ENCODE measurements at places on chromosomes 12 and 14.

- H3K36me3 ChIP-seq = no peaks in the 10 kb centered on the region
- H3K4me3 ChIP-seq = no peak overlapping the region
- peaks cover 69% of the 10 kb centered on the region for H3K27me3 ChIP-seq
These were observed 1.6 kb upstream of the PRPH start for GRCh38 chr12:49293056-49293956.

GRCh38 chr12:93116632-93117031 lies 187.5 kb upstream of the EEA1 start:
- H3K36me3 ChIP-seq = no peaks in the 10 kb centered on the region
- peaks cover 25% of the 10 kb centered on the region for H3K27me3 ChIP-seq
- H3K4me3 ChIP-seq = no peak overlapping the region
- no peak for DNase-seq
- H3K4me1 ChIP-seq = no peaks in the 10 kb centered on the region

- no peak overlapping the region for H3K27ac ChIP-seq
- no peaks in the 10 kb centered on the region for H3K36me3 ChIP-seq
- no peak for DNase-seq
- H3K4me1 ChIP-seq = peaks cover 6% of the 10 kb centered on the region
- H3K27me3 ChIP-seq = peaks cover 44% of the 10 kb centered on the region
These were observed 7.7 kb downstream of the KCNH3 start for GRCh38 chr12:49546481-49546880.

- H3K36me3 ChIP-seq = peaks cover 5% of the 10 kb centered on the region
- DNase-seq = no peak
- H3K27ac ChIP-seq = peak overlapping the region; percentile 85
- H3K4me1 ChIP-seq = peaks cover 5% of the 10 kb centered on the region
- H3K4me3 ChIP-seq = no peak overlapping the region
These were observed 36.8 kb downstream of the GALNT9 start for GRCh38 chr12:132292328-132293319.

DNA sequence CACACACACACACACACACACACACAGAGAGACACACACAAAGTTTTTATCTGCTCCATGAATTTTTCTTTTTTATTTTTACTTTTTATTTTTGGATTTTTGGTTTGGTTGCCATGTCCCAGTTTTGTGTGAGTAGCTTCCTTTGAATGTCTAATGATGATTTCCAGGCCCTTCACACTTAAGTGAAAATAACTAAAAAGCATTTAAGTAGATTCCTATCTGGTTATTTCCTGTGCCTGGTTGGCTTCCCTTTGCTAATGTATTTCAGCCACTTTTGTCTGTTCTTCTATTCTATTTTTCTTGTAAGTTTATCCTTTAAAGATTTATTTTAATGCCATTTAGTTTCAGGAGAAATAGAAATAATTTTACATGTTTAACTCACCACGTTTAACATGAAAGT lies 755.4 kb downstream of the SLC6A15 start:
- H3K4me3 ChIP-seq = no peak overlapping the region
- H3K4me1 ChIP-seq = no peaks in the 10 kb centered on the region
- DNase-seq = no peak
- H3K36me3 ChIP-seq = no peaks in the 10 kb centered on the region

GRCh38 chr14:97924922-97925613 lies 1127.9 kb downstream of the VRK1 start:
- peak overlapping the region; percentile 7 for H3K27ac ChIP-seq
- H3K36me3 ChIP-seq = no peaks in the 10 kb centered on the region

GRCh38 chr14:30998100-30998706 lies 27.2 kb upstream of the AP4S1 start:
- no peak overlapping the region for H3K4me3 ChIP-seq
- peaks cover 37% of the 10 kb centered on the region for H3K4me1 ChIP-seq
- H3K27me3 ChIP-seq = no peaks in the 10 kb centered on the region
- H3K36me3 ChIP-seq = peaks cover 5% of the 10 kb centered on the region
- DNase-seq = no peak
- no peak overlapping the region for H3K27ac ChIP-seq

DNA sequence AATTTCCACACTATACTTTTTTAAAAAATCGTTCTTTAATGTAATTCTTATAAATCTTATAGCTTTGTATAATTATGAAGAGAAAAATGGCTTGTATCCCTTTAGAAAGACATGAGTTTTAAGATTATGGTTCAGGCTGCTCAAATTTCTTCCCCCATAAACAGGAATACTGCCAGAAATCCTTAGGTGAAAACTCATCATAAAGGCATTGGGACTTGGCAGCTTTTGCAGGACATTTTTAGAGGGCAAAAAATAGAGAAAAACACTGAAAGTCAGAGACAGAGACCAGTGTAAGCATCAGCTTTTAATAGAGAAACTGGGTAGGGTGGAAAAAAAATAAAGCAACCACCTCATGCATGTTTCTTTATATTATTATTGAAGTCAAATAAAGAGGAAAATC lies 29.1 kb downstream of the LRRK2 start:
- peaks cover 3% of the 10 kb centered on the region for H3K36me3 ChIP-seq
- H3K27ac ChIP-seq = no peak overlapping the region
- no peak overlapping the region for H3K4me3 ChIP-seq
- DNase-seq = no peak

DNA sequence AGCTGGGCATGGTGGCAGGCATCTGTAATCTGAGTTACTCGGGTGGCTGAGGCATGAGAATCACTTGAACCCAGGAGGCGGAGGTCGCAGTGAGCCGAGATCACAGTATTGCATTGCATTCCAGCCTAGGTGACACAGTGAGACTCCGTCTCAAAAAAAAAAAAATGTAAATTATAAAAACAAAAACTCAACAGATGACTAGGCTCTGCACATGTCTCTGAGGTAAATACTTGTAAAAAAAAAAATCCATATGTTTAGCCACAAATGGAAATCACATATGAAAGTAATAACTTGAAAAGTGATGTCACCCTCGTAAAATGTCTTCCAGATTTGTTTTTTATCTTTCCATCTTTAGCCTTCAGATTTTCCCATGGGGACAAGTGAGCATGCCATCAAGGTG lies 85.0 kb downstream of the KICS2 start:
- H3K4me1 ChIP-seq = no peaks in the 10 kb centered on the region
- no peaks in the 10 kb centered on the region for H3K27me3 ChIP-seq
- DNase-seq = no peak
- no peaks in the 10 kb centered on the region for H3K36me3 ChIP-seq

GRCh38 chr12:95653771-95654546 lies 102.7 kb upstream of the USP44 start:
- peaks cover 11% of the 10 kb centered on the region for H3K36me3 ChIP-seq
- H3K4me3 ChIP-seq = peak overlapping the region; percentile 7
- H3K27ac ChIP-seq = peak overlapping the region; percentile 62
- no peak for DNase-seq
- H3K27me3 ChIP-seq = peaks cover 12% of the 10 kb centered on the region

- H3K27ac ChIP-seq = no peak overlapping the region
- H3K27me3 ChIP-seq = no peaks in the 10 kb centered on the region
- no peak for DNase-seq
- no peak overlapping the region for H3K4me3 ChIP-seq
These were observed 25.1 kb downstream of the STX2 start for GRCh38 chr12:130813949-130814348.

DNA sequence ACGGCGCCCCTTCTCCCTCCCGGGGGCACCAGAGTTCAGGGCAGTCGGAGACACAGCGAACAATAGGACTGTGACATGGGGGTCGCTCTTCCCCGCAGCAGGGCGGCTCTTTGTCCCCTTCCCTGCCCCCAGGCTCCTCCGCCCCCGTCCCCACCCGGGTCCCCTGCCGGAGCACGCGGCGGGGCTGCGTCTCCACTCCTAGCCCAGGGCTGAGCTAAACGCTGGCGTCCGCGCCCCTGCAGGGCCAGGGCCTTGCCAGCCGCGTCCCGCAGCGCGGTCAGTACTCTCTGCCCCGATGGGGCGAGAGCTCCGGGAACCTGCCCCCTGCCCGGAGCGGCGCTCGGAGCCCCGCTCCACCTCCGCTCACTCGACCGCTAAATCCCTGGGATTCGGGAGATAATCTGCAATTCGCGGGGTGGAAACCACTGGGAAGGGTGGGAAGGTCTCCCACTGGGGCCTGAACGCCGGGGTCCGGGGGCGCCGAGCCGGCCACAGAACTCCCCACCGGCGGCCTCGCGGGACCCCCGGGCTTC lies 825 bp upstream of the CCDC85C start:
- peak overlapping the region; percentile 94 for H3K27ac ChIP-seq
- peaks cover 40% of the 10 kb centered on the region for H3K4me1 ChIP-seq
- H3K27me3 ChIP-seq = no peaks in the 10 kb centered on the region
- H3K36me3 ChIP-seq = peaks cover 7% of the 10 kb centered on the region

DNA sequence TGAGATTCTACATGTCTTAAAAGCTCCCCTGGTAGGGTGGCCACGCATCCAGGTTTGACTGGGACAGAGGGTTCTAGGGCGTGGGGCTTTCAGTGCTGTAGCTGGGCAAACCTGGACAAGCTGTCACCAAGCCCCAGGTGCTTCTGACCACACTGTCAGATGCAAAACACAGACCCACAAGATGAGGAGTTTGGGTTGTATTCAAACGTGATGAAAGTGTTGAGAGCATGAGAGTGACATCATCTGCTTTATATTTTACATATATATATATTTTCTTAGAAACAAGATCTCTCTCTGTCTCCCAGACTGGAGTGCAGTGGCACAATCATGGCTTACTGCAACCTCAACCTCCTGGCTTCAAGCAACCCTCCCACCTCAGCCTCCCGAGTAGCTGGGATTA lies 210.1 kb downstream of the DPF3 start:
- H3K27me3 ChIP-seq = peaks cover 52% of the 10 kb centered on the region
- DNase-seq = no peak
- no peak overlapping the region for H3K4me3 ChIP-seq
- H3K27ac ChIP-seq = no peak overlapping the region
- no peaks in the 10 kb centered on the region for H3K4me1 ChIP-seq

GRCh38 chr14:105255021-105255507 lies 6.7 kb downstream of the BTBD6 start:
- no peak for DNase-seq
- H3K4me1 ChIP-seq = peaks cover 11% of the 10 kb centered on the region
- no peak overlapping the region for H3K27ac ChIP-seq
- no peak overlapping the region for H3K4me3 ChIP-seq
- H3K36me3 ChIP-seq = peaks cover 16% of the 10 kb centered on the region

DNA sequence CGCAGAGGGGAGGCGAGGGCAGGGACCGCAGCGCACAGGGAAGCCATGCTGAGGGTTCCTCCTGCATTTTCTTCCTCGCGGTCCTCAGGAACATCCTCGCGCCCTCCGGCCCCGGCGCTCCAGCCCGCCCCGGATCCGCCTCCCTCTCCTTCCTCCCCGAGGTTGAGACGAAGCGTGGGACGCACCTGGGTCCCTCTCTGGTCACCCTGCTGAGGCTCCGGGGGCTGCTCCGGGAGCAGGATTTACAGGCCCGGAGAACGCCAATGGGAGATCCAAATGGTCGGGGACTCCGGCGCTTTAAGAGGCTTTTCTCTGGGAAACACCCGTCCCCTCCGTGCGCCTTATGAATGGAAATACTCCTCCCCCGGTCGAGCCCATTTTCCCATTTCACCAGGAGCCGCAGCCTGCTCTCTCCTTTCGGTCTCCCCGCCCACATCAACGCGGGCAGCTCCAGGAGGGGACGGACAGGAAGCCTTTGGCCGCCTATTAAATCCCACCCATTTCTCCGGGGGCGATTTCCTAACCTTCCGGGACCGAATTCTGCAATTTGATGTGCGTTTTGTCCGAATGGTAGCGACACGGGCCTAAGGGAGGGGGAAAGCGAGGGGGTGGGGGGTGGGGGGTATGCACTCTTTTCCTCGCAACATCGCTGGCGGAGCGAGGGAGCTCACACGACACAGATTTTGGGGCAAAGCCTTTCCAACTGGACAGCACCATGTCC lies at the start of gene UNC79:
UNC79 (plus strand) TSS at position 625 of the 721 bp plus-strand sequence; CDS start at position 716, 91 bp downstream.
- DNase-seq = no peak
- no peak within 1 kb of the TSS for H3K4me3 ChIP-seq
- H3K27ac ChIP-seq = no peak within 1 kb of the TSS

GRCh38 chr12:132601171-132601883 lies 9.1 kb downstream of the LRCOL1 start:
- peak overlapping the region; percentile 70 for H3K4me3 ChIP-seq
- no peak for DNase-seq
- H3K36me3 ChIP-seq = peaks cover 16% of the 10 kb centered on the region
- H3K27ac ChIP-seq = peak overlapping the region; percentile 11
- peaks cover 26% of the 10 kb centered on the region for H3K4me1 ChIP-seq

DNA sequence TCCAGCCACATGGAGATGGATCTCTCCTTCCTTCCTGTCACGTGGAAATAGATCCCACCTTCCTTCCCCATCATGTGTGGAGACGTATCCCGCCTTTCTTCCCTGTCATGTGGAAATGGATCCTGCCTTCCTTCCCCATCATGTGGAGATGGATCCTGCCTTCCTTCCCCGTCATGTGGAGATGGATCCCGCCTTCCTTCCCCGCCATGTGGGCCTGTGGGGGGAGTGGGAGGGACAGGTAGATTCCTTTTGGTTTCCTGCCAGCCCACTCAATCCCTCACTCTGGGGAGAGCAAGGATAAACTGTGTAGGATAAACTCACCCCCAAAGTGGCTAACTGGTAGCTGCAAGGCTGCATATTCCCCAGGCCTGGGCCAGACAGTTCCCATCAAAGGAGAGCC lies 31.7 kb upstream of the TDRD9 start:
- no peaks in the 10 kb centered on the region for H3K27me3 ChIP-seq
- H3K36me3 ChIP-seq = no peaks in the 10 kb centered on the region
- H3K27ac ChIP-seq = no peak overlapping the region
- peaks cover 7% of the 10 kb centered on the region for H3K4me1 ChIP-seq
- no peak for DNase-seq

GRCh38 chr14:76405627-76406026 lies 29.7 kb downstream of the ESRRB start:
- peaks cover 54% of the 10 kb centered on the region for H3K27me3 ChIP-seq
- no peaks in the 10 kb centered on the region for H3K4me1 ChIP-seq
- H3K27ac ChIP-seq = no peak overlapping the region
- no peaks in the 10 kb centered on the region for H3K36me3 ChIP-seq

GRCh38 chr12:52634266-52635056 lies 16.1 kb upstream of the KRT73 start:
- H3K4me1 ChIP-seq = peaks cover 52% of the 10 kb centered on the region
- no peak overlapping the region for H3K4me3 ChIP-seq
- no peak overlapping the region for H3K27ac ChIP-seq
- H3K27me3 ChIP-seq = no peaks in the 10 kb centered on the region
- DNase-seq = no peak

- H3K4me1 ChIP-seq = no peaks in the 10 kb centered on the region
- DNase-seq = no peak
- H3K27ac ChIP-seq = no peak overlapping the region
- no peaks in the 10 kb centered on the region for H3K36me3 ChIP-seq
These were observed 394.2 kb downstream of the SOX5 start for GRCh38 chr12:23555180-23555824.

Data from central memory CD8-positive, alpha-beta T cell (primary cell).